ENCODE measurements at places on chromosomes 7 and 10.

DNA sequence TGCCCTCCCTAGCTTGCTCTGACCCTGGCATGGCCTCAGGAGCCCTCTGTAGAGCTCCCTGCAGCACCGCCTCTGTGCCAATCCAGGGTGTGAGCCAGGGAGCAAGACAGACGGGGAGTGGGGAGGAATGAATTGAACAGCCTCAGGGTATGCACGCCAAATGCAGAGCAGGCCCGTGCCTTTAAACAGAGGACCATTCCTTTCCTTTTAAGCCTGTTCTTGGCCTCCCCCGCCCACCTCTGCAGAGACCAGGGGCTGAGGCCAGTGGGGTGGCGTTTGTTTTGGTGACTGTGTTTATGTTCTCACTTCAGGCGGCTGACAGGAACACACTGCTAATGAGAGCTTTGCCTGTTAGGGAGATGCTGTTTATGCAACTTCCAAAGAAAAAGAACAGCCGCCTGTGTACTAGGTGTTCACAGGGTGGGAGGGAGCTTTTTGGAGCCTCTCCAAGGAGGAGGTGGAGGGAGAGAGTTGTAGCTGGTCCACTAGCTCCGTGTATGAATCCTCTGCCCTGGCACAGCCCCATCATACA, 528.1 kb upstream of the DPP6 start:
- DNase-seq, result no peak

DNA sequence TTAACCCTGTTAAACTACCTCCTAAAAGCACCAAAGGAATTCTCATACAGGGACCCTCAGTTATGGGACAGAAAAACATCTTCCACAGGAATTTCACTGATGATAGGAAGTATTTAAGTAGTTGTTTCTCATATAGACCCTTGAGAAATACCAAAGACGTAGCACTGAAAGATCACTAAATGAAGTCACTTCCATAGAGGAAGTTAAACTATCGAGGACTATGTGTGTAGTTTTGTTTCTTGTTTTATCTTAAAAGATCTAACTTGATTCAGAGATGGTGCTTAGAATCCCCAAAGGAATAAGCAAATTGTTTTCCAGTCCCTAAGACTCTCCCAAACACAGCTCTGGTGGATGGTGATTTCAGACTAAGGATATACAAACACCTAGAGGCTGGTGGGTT, 94.8 kb upstream of the AFAP1L2 start:
- DNase-seq, result no peak

DNA sequence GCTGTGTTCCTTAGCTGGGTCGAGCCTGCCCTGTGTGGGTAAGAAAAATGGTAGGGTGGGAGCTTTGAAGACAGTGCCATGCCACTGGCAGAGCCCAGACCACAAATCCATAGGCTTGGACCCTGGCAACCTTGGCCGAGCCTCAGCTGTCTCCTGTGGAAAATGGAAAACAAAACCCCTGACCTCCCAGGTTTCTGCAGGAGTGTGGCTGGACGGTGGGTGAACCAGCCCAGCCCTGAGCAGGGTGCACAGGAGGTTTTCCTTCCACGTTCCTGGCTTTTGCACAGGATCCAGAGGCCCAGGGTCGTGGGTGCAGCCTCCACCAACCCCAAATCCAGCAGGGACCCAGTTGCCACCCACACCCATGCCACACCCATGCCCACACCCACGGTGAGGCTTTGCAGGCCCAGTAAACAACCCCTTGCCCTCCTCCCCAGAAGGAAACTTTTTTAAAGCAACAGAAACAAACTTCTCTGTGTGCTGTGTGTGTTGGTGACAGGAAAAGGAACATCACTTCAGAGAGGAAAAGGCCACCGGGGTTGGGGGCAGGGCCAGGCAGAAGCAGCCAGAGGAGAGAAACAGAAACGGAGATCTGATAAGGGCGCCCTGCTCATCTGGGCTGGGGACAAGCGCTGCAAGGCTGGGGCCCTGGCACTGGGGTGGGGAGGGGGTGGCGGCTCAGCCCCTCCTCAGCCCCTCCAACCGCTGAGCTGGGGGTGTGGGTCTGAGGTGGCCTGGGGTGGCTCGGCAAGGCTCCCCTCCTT, 20.7 kb upstream of the ZMIZ1 start:
- no peak for DNase-seq

DNA sequence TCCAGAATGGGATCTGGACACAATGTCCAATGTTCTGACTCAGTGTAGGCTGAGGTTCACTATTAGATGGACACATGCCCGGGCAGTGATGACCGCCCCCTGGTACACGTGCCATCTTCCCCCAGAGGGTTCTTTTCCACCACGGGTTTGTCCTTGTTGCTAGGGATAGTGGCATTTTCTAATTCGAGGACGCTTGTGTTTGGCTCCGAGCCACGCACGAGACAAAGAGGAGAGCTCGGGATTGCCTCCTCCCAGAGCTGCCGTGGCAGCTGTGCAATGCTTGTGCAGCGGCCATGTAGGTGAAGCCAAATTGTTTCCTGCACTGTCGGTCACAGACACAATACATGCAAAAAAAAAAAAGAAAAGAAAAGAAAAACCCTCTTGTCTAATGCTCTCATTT, 207.5 kb downstream of the PAXIP1 start:
- DNase-seq, result no peak

DNA sequence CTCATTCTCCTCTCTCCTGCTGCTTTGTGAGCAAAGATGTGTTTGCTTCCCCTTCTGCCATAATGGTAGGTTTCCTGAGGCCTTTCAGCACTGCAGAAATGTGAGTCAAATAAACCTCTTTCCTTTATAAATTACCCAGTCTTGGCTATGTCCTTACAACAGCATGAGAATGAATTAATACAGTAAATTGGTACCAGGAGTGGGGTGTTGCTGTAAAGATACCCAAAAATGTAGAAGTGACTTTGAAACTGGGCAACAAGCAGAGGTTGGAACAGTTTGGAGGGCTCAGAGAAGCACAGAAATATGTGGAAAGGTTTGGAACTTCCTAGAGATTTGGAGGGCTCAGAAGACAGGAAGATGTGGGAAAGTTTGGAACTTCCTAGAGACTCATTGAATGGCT, 388.7 kb upstream of the GHITM start:
- no peak for DNase-seq

DNA sequence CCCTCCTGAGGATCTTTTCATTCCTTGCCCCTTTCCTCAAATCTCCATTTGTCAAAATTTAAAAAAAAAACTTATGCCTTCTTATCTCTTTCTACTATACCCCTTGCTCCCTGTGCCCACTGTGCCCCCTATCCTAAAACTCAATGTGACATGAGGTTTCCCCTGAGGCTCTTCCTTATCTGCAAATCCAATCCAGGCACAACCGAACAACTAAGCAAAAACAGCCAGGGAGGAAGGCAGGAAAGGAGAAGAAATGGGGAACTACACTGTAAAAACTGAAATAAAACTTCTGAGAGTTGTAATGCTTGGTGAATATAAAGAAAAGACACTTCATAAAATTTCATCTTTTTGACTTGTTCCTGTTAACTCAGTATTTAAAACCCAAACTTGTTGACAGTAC, 54.2 kb downstream of the CRPPA start:
- no peak for DNase-seq

- DNase-seq, result no peak
These were observed 155.4 kb downstream of the DYNC1I1 start for GRCh38 chr7:95927756-95928155.

DNA sequence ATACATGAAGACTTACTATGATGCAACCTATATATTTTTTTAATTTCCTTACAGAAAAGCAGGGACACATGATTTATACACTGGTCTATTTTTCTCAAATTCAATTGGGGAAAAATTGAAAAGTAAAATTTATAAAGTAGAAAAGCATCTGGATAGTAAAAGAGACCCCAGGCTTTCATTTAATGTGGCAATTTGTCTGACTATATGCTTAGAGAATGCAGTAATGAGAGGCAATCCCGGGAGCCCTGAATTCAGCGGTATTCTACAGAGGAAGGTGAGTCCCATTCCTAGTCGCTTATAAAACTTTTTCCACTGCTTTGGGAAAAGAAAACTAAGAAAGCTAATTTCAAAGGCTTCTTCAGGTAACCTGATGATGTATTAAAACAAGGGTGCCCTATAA, 167.1 kb downstream of the SEMA3D start:
- DNase-seq, result no peak

DNA sequence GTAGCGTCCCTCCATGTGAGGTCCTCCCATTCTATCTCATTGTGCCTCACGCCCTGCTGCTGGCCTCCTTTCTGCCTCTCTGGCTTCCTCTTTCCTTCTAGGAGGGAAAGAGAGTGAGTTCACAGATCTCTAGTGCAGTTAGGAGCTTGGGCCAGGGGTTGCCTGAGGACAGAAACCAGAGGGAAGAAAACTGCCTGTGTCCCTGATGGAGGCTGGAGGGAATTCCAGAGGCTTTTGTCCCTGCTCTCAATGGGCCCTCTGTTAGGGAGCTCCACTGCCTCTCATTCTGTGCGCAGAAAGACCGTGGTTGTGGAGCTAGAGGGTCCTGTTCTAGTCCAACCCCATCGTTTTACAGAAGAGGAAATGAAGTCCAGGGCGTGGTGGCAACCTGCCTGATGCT, 4.6 kb downstream of the MARVELD1 start:
- DNase-seq, result no peak

- no peak for DNase-seq
These were observed 302.3 kb upstream of the AUTS2 start for GRCh38 chr7:69295977-69296376.

DNA sequence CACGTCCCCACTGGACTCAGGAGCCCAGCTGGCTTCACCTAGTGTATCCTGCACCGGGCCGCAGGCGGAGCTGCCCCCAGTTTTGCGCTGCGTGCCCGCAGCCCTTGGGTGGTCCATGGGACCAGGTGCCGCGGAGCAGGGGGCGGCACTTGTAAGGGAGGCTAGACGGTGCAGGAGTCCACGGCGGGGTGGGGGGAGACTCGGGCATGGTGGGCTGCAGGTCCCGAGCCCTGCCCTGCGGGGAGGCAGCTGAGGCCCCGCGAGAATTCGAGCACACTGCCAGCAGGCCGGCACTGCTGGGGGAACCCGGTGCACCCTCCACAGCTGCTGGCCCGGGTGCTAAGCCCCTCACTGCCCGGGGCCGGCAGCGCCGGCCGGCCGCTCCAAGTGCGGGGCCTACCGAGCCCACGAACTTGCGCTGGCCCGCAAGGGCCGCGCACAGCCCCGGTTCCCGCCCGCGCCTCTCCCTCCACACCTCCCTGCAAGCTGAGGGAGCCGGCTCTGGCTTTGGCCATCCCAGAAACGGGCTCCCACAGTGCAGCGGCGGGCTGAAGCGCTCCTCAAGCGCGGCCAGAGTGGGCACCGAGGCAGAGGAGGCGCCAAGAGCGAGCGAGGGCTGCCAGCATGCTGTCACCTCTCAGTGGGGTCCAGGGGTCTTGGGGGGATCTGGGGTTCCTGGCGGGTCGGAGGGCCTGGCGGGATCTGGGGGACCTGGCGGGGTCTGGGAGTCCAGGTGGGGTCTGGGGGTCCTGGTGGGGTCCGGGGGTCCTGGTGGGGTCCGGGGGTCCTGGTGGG, 81.4 kb downstream of the VIPR2 start:
- no peak for DNase-seq

GRCh38 chr10:90213346-90213745, 512.0 kb downstream of the KIF20B start:
- no peak for DNase-seq

DNA sequence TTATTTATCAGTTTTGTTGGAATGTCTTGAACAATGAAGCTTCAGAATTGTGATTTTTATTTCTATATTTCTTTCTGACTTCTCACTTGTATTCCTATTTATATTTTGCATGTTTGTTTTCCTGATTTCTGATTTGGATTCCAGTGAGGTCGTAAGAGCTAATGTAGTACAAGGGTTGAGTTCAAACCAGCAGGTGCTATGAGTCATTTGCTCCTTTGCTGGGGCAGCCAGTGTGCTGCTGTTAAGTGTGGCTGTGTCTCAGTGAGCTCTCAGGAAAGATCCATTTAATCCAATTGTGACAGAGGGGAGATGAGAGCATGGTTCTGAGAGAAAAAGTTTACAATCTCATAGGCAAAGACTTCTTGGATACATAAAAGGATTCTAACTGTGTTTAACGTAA, 48.6 kb downstream of the MCU start:
- DNase-seq, result no peak

- DNase-seq, result no peak
These were observed 13.1 kb upstream of the ZMIZ2 start for GRCh38 chr7:44735403-44736165.

DNA sequence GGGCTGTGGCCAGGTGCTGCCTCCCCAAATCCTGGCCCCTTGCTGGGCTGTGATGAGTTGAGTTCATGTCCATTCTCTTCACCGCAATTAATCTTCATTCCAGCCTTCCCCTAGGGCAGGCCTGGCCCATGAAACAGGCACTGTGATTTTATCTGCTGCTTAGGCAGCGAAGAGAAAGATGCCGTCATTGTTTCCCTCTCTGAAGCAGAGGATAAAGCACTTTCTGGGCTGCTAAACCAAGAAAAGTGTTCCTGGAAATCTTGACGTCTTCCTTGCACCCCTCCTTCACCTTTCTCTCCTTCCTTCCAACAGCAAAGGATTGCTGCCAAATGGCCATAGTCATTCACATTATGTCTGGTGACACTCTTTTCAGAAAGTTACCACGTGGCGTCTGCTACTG, 265.9 kb downstream of the ZEB1 start:
- DNase-seq, result no peak

GRCh38 chr7:94972296-94972695, 64.9 kb downstream of the PPP1R9A start:
- DNase-seq, result no peak

- no peak for DNase-seq
These were observed 452 bp downstream of the SAMD9 start for GRCh38 chr7:93117327-93117726.

- no peak for DNase-seq
These were observed 258.5 kb downstream of the ARL4A start for GRCh38 chr7:12945901-12946300.

- no peak for DNase-seq
These were observed 566.9 kb downstream of the PTPRN2 start for GRCh38 chr7:158020706-158021095.

DNA sequence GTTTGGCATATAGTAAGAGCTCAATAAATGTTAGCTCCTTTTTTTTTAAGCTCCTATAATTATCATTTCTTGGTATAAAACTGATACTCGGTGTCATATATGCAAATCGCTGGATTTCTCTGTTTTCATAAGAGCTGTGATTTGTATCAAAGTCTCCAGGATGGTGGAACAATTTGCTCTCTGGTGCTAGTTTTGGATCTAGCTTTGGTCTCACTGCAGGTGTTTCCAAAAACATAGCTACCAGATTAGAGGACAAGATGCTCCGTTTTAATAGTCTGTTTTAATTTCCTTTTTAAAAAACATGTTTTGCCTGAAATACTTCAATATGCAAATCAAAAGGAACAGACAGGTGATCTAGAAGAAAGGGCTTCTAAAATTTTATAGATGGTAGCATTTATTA, 25.3 kb downstream of the ADAM22 start:
- DNase-seq, result no peak

- no peak for DNase-seq
These were observed 395.2 kb downstream of the TFEC start for GRCh38 chr7:115635376-115635775.

GRCh38 chr10:70162151-70162891, 8.0 kb downstream of the SAR1A start:
- DNase-seq, result no peak

- no peak for DNase-seq
These were observed 131.1 kb upstream of the SORCS3 start for GRCh38 chr10:104509981-104510380.

All from stimulated activated CD8-positive, alpha-beta memory T cell treated with anti-CD3 and anti-CD28 coated beads, Interleukin-15, amount 100 ng/mL, for 24 hours (primary cell).